Ovary (tissue), 10 donors: ENCODE measurements at places on chromosomes 12 and 14. TPM values are rescaled to one million over a fixed set of nuclear protein-coding genes. Genes with fewer than 3 reads are reported as not detected.

- no peak for DNase-seq
Measured at GRCh38 chr12:81558031-81558430, 201.1 kb downstream of the PPFIA2 start.

DNA sequence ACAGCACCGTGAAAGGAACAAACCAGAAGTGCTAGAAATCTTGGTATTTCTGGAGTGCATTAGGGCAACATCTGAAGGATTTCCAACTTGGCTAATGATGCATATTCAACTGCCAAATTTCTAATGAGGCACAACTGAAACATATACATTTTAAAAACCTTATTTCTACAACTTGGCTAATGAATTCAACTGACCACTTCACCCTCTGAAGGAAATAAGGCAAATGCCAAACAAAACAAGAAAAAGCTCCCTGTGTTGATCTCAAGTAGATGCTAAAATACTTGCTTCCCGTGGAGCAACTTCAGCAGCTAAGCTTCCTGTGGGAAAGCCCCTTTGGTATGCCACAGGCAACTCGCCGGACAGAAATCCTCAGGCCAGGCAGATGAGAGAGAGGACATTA lies 167.1 kb downstream of the TTC7B start:
- no peak for DNase-seq

GRCh38 chr14:52175982-52176502 lies 91.5 kb upstream of the PTGDR start:
- DNase-seq: no peak

- no peak for DNase-seq
Measured at GRCh38 chr14:95449131-95449530, 67.3 kb downstream of the SYNE3 start.

MYF5 gene
- not detected for total RNA-seq

- DNase-seq: no peak
Measured at GRCh38 chr12:67302162-67302561, 33.0 kb downstream of the CAND1 start.

IFI27L1 gene
- 34.4 TPM for total RNA-seq

DIO2 gene
- total RNA-seq: 0.18 TPM

DNA sequence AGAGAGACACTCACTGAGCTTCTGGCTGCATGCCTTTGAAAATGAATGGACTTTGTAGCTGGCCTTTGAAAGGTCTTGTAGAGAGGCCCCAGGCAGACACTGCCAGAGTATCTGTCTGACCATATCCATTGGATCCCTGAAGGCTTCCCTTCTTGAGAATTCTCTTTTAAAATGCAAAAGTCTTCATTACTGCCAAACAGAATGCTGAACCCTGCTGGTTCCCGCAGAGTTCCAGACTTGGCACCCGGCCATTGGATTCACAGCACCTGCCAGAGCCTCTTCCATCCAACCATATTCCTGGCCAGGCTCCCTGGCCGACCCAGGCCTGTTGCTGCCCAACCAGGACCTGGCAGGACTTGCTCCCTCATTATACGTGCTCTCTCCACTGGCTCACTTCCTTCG lies 182.5 kb downstream of the GXYLT1 start:
- peak; percentile 19 for DNase-seq

DNA sequence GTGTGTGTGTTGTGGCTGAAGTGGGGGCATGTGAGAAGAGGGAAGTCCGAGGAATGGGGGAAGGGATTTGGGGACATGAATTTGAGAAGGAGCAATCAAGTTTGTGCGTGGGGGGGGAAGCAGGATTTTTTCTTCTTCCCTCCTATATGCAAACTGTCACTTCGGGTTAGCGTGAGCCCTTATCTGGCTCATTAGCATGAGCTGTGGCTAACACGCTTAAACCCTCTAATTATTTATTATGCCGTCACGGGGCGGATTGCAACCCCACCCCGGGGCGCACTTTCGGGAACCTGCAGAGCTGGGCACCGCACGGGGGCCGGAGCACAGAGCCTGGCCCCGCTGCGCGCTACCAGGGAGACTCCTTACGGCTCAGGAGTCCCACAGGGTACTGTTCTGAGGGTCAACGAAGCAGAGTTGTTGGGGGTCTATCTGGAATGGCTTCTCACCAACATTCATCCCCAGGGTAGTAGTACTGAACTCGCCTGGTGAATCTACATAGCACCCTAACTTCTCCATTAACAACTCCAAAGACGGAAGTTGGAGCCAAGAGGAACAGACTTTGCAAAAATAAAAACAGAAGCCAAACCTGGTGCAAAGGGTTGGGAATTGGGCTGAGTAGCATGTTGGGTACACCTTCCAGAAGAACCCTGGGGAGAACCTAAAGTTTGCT lies 6.4 kb upstream of the ASCL1 start:
- no peak for DNase-seq

- DNase-seq: peak; percentile 71
Measured at GRCh38 chr12:64672925-64673409, 62.7 kb downstream of the RASSF3 start.

DPF3 gene
- 11.3 TPM for total RNA-seq

DNA sequence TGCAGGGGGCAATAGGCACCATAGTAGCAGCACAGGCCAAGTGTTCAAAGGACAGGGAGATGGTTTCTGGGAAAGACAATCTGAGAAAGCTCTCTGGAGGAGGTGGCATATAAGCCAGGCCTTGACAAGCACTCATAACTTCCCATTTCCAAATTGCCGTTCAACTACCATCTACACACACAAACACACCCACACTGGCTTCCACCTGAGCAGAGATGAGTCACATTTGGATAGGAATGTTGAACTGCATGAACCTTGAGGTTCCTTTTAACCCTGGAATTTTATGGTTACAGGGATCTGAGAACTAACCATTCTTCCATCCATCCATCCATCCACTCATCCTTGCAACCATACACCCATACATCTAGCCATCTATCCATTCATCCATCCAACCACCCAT lies 86.6 kb downstream of the KSR2 start:
- DNase-seq: no peak

GRCh38 chr12:77943466-77943865 lies 112.8 kb downstream of the NAV3 start:
- DNase-seq: no peak

DNA sequence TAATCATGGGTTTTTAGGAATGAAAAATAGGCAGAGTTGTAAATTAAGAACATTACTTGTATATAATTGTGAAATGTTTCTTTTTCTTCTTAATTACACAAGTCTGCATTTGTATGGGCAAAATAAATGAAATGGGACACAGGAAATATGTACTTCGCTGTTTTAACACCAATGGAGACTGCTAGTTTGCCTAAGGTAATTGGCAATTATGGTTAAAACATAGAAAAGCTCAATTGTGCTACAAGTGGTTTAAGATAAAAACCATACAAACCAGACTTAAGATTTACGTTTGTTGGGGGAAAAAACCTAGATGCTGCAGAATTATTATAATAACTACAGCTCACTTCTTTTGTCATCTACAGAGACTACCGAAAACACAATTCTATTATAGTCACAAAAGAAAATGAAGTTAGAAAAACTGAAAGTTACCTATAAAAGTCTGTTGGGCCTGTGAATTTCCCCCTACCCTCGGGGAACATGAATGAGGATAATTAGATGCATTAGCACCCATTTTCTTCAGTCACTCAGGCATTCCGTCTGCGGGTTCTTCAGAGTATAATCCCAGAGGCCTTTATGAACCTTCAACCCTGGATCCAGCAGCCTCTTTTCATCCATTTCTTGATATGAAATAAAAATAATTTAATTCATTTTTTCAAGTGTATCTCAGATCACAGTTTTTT lies 37.2 kb downstream of the BTBD7 start:
- DNase-seq: no peak

GRCh38 chr14:68284834-68285233 lies 465.3 kb downstream of the RAD51B start:
- no peak for DNase-seq

DNA sequence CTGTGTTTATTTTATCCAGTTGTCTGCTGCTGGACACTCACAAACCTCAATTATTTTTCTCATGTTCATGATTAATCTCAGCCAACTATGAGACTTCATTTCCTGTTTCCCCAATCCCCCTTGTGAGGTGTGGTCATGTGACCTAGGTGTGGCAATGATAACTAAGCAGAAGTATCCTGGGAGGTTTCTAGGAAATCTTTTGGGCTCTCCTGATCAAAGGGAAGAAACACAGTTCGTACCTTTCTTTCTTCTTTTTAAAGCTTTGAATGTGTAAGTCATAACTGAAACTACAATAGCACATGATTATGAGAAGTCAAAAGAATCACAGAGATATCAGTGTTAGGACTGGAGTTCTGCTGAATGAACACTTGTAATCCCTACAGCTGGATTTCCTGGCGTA lies 34.4 kb upstream of the MANSC4 start:
- DNase-seq: no peak

- no peak for DNase-seq
Measured at GRCh38 chr12:67645126-67645525, 3.4 kb upstream of the DYRK2 start.

DNA sequence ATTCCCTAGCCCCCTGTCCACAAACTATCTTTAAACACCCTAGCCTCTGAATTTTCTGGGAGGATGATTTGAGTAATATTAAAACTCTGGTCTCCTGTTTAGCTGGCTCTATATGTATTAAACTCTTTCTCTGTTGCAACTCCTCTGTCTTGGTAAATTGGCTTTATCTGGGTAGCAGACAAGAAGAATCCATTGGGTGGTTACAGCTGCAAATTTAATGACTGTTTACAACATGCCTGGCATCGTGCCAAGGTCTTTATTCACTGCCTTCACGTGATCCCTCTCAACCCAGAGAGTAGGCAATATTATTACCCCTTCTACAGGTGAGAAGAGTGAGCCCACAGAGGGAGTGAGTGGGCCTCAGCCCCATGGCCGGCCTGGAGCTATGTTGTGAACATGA lies 77.8 kb upstream of the MYL2 start:
- DNase-seq: no peak

RPL10L gene
- total RNA-seq: not detected

DNA sequence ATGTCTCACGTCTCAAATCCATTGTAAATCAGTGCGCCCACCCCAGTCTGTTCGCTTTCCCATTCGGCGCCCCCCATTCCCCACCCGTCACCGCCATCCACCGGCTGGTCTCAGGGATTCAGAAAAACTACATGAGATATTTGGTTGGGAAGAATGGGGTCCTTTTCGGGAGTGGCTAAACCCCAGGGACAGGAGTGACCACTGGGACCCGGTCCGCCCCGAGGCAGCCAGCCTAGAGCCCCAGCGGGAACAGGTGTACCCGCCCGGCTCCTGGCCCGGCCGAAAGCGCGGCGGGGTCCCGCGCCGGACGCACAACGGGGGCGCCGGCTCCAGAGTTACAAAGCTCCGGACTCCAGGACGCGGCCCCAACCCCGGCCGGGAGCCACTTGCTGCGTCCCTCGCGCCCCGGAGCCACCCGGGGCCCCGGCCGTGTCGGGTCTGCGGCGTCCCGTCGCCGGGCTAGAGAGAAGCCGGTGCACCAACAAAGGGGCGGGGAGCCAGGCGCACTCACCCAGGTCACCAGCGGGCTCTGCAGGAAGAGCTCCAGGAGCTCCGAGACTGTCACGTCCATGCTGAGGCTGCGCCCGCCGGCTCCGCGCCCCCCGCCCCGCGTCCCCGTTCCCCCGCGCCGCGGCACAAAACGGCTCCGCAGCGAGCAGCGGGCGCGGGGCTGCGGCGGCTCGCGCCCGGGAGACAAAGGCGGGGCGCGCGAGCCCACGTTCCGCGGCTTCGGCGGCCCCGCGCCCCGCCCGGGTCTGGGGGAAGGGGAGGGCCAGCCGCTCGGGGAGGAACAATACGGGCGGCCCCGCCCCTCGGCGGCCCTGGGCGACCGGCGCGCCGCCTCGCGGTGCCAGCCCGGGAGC lies at the start of gene CCDC88C:
Gene CCDC88C, minus strand, starts transcription at position 701 of the 863 bp plus-strand sequence. Its CDS starts 130 bp downstream, at position 571.
- no peak for DNase-seq

DNA sequence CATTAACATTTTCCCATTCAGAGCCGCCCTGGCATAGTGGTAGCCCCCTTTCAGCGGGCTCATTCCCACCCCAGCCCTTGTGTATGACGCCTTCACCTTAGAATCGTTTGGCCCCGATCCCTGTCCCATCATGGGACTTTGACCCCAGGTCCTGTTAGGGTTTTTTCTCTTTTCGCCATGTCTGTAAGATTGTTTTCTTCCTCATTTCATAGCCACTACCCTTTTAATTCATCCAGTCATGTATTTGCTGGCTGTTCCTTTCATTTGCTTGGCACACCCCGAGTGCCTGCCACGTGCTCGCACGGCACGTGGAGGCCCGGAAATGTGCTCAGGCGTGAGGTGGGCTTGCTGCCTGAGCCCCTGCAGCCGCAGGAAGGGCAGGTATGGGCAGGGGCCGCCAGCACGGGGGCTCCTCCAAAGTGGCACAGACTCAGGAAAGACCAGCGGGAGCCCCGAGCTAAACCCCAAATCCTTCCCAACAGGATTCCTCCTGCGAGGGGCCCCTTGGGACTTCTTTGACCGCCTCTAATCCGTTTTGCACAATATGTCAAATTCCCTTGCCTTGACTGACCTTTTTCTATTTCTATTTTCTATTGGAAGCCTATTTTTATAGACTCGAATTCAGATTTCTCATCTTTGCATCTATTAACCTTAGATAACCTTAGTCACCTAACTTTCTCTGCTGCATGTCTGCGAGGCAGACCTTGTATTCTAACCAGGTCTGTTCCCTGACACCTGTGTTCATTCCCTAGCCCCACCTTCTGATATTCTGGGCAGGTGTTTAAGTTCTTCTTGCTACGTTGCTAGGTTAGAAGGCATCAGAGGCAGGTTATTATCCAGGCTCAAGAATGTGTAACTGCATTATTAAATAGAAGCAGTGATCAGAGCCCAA lies 114.8 kb downstream of the EML1 start:
- DNase-seq: no peak

NOVA1 gene
- total RNA-seq: 7.4 TPM
